Aorta (tissue), 5 donors: ENCODE measurements at places on chromosomes 6 and 20. TPM values are rescaled to one million over a fixed set of nuclear protein-coding genes. Genes with fewer than 3 reads are reported as not detected.

DNA sequence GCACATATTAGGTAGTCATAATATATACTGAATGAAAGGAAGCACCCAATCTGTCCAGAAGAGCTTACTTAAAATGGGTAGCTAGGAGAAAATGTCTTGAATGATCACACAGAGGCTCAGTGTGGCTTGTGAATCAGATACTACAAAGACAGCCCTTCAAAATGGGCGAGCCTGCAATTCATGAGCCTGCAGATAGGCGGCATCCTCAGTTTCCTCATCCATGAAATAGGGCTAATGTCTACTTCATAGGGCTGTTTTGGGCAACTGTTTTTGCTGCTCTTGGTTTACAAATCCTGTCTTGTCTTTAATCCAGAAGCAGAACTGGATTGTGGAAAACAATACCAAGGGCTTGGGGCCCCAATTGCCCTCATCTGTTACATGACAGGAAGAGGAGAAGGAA is 129.3 kb upstream of the KCNK16 start:
- H3K27me3 ChIP-seq: no peaks in the 10 kb centered on the region
- no peaks in the 10 kb centered on the region for H3K36me3 ChIP-seq

- DNase-seq: no peak
- no peak overlapping the region for H3K4me3 ChIP-seq
- H3K27ac ChIP-seq: no peak overlapping the region
- H3K36me3 ChIP-seq: no peaks in the 10 kb centered on the region
Observed at GRCh38 chr6:113540466-113540865, 316.7 kb upstream of the MARCKS start.

DNA sequence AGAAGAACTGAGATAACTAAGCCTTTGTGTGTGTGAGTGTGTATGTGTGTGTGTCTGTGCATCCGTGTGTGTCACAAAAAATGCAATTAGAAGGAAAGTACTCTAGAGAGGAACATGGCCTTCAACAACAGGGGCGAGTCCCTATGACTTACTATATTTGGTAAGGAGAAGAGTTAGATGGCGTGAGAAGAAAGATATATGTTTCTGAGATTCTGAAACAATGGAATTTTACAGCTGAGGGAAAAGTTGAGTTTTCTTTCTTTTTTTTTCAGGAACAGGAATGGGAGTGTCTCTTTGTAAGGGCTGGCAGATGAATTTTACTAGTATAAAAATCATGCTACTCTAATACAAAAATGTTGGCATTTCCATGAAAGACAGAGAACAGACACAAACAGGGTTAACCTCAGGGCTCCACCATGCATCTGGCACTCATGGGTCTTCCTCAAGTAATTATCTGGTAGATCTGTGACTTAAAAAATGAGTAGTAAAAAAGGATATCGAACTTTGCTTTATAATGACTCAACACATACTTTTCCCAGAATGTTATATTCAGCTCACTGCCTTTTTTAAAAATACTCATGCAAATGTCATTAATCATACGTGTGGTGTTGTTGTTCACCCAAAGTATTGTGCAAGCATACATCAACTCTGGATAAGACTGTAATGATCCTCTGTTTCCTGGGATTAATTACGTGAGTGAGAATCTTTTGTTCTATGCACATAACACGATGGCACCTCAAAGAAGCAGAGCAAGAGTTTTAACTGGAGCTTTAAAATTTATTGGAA is 12.8 kb upstream of the SASH1 start:
- no peak overlapping the region for H3K27ac ChIP-seq
- no peak overlapping the region for H3K4me3 ChIP-seq
- no peaks in the 10 kb centered on the region for H3K36me3 ChIP-seq
- peaks cover 2% of the 10 kb centered on the region for H3K4me1 ChIP-seq
- DNase-seq: no peak

PCED1A gene
- 178 TPM for polyA plus RNA-seq

DNA sequence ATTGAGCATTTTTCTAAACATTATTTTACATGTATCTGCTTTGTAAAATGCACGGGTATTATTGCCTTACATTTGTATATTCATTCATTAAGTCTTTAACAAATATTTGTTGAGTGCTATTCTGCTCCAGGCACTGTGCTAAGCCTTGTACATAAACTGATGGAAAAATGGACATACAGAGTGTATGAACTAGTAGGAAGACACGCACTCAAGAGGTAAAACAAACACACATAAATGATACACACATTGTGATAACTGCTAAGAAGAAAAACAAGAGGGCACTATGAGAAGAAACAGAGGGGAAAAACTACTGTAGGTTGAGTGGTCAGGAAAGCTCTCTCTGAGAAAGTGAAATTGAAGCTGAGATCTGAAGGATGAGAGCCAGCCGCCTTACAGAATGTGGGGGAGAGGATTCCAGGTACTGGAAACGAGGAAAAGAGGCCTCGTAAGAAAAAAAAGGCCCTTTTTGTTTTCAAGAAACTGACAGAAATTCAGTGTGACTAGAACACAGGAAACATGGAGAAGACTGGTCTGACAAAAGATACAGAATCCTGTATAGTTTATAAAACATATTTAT is 117.5 kb downstream of the EYA4 start:
- DNase-seq: no peak
- H3K27me3 ChIP-seq: no peaks in the 10 kb centered on the region
- H3K27ac ChIP-seq: no peak overlapping the region

- no peaks in the 10 kb centered on the region for H3K36me3 ChIP-seq
- H3K27me3 ChIP-seq: no peaks in the 10 kb centered on the region
- H3K27ac ChIP-seq: no peak overlapping the region
- no peak for DNase-seq
- H3K4me3 ChIP-seq: no peak overlapping the region
Observed at GRCh38 chr20:19515074-19515473, 243.0 kb upstream of the RIN2 start.

DNA sequence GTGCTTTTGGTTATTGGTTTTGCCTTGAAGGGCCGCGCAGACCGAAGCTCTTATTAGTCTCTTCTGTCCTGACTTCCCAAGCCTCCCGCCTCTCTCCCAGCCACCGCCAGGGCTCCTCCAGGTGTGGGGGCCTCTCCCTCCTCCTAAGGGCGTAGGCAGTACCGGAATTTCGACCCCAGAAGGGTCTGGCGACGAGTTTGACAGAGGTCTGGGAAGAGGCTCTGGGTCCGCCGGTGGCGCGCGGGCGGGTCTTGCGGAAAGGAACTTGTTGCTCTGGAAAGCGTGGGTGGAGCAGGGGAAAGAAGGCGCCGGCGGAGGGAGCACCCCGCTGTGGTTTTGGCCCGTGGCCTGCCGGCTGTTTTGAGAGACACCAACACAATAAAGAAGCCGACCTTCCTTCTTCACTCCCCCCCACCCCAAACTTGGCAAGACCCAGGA is 1.8 kb downstream of the PCSK2 start:
- no peaks in the 10 kb centered on the region for H3K27me3 ChIP-seq
- no peak overlapping the region for H3K4me3 ChIP-seq
- peak; percentile 42 for DNase-seq

CST5 gene
- polyA plus RNA-seq: not detected

DNA sequence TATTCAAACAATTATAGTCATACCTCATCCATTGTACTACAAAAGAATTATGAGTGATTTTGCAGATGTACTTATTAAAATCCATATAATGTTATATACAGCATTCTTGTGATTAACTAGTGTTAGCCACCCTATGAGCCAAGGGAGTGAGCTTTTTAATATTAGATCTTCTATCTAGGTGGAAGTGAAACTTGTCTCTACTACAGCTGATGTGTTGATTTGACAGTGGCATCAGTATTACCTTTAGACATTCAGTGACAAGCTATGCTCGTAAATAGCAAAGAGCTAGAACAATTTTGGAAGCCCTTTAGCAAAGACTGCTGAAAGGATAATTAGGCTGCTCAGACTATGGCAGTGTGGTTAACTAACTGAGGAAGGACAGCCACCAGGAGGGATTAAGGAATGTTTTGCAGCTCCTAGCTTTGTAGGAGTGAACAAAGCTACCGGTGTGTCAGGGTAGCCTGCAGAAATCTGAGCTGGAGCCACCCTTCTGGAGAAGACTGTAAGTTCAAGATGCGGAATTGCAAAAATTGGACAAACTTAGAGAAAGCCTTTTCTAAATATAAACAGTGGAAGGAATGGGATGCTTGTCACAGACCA is 73.7 kb downstream of the AFG1L start:
- no peaks in the 10 kb centered on the region for H3K4me1 ChIP-seq
- H3K4me3 ChIP-seq: no peak overlapping the region
- no peaks in the 10 kb centered on the region for H3K36me3 ChIP-seq
- H3K27ac ChIP-seq: no peak overlapping the region

- no peak overlapping the region for H3K4me3 ChIP-seq
- no peaks in the 10 kb centered on the region for H3K27me3 ChIP-seq
- H3K27ac ChIP-seq: no peak overlapping the region
- no peaks in the 10 kb centered on the region for H3K36me3 ChIP-seq
Observed at GRCh38 chr6:167306401-167306998, 15.4 kb downstream of the UNC93A start.

DNA sequence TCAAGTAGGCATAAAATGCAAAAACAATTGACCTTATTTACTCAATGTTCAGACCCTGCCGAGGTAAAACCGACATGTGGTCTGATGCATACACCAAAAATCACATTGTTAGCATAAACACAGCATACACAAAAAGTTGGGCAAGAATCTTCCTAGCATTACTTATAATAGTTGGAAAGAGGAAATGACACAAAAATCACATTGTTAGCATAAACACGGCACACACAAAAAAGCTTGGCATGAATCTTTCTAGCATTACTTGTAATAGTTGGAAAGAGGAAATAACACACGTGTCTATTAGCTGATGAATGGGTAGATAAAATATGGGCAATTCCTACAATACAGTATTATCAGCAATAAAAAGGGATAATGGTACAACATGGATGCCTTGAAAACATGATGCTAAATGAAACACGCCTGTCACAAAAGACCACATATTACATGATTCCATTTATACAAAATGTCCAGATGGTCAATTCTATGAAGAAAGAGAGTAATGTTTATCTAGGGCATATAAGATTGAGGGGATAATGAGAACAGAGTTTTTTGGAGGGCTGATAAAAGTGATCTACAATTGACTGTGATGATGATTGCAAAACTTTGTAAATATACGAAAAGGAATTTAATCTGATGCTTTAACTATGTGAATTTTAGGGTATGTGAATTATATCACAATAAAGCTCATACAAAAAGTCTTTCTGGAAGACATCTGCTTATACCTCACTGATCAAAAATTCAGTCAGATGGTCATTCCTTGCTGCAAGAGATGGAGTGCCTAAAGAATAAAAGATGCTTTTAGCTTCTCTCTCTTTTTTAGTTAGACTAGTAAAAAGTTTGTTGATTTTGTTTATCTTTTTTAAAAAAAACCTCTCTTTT is 1019.5 kb upstream of the CITED2 start:
- no peak overlapping the region for H3K27ac ChIP-seq
- no peaks in the 10 kb centered on the region for H3K27me3 ChIP-seq
- DNase-seq: no peak
- no peak overlapping the region for H3K4me3 ChIP-seq
- no peaks in the 10 kb centered on the region for H3K36me3 ChIP-seq
- no peaks in the 10 kb centered on the region for H3K4me1 ChIP-seq

- H3K4me1 ChIP-seq: no peaks in the 10 kb centered on the region
- H3K27me3 ChIP-seq: no peaks in the 10 kb centered on the region
- no peaks in the 10 kb centered on the region for H3K36me3 ChIP-seq
- no peak overlapping the region for H3K4me3 ChIP-seq
- no peak overlapping the region for H3K27ac ChIP-seq
Observed at GRCh38 chr6:162849269-162849668, 121.5 kb downstream of the PACRG start.

DNA sequence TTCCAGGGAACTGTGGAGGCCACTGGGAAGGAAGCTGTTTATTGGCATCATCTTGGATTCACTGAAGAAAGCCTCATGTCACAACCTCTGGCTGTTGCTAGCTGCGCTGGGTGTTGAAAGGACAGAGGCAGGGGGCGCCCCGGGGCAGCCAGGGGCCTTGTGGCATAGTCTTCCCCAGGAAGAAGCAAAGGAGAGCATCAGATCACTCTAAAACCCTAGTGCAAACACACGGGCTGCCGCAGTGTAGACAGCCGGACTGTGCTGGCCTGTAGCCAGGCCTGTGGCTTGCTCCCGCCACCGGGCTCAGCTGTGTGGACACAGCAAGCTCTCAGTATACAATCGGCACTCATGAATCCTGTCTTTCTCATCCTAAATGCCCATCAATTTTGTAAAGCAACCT is 23.8 kb upstream of the SMOC2 start:
- H3K36me3 ChIP-seq: no peaks in the 10 kb centered on the region
- no peak overlapping the region for H3K4me3 ChIP-seq
- no peaks in the 10 kb centered on the region for H3K27me3 ChIP-seq
- H3K4me1 ChIP-seq: no peaks in the 10 kb centered on the region

GRCh38 chr20:32130965-32131364 is 21.5 kb downstream of the TM9SF4 start:
- no peaks in the 10 kb centered on the region for H3K27me3 ChIP-seq
- no peaks in the 10 kb centered on the region for H3K36me3 ChIP-seq
- no peak for DNase-seq

GRCh38 chr20:25389401-25389857 is 1.2 kb downstream of the ABHD12 start:
- no peaks in the 10 kb centered on the region for H3K36me3 ChIP-seq
- no peak for DNase-seq
- H3K27me3 ChIP-seq: no peaks in the 10 kb centered on the region
- no peak overlapping the region for H3K27ac ChIP-seq
- H3K4me1 ChIP-seq: no peaks in the 10 kb centered on the region
- H3K4me3 ChIP-seq: peak overlapping the region; percentile 70

DNA sequence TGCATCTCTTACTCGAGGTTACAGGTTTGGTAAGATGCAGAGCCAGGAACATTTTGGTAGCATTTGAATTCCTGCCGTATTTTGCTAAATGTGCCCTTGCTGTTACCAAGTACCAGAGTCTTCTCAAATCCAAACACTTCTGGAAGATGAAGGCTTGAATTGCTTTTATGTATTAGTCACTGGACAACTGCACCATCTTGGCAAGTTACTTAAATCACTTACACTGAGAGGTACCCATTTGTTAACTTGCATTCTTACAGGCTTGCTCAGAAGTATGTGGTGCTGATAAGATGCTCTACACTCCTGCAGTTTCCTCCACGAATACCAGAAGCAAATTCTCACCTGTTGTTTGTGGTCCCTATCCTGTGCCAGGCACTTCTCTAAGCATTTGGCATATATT is 12.7 kb downstream of the IL22RA2 start:
- H3K27me3 ChIP-seq: no peaks in the 10 kb centered on the region
- no peaks in the 10 kb centered on the region for H3K36me3 ChIP-seq
- DNase-seq: no peak
- no peak overlapping the region for H3K4me3 ChIP-seq

CDH4 gene
- polyA plus RNA-seq: not detected
